ENCODE measurements at places on chromosomes 13 and 19.
A peak's percentile ranks its signal among the peaks of the same experiment; 100 is the strongest.

DNA sequence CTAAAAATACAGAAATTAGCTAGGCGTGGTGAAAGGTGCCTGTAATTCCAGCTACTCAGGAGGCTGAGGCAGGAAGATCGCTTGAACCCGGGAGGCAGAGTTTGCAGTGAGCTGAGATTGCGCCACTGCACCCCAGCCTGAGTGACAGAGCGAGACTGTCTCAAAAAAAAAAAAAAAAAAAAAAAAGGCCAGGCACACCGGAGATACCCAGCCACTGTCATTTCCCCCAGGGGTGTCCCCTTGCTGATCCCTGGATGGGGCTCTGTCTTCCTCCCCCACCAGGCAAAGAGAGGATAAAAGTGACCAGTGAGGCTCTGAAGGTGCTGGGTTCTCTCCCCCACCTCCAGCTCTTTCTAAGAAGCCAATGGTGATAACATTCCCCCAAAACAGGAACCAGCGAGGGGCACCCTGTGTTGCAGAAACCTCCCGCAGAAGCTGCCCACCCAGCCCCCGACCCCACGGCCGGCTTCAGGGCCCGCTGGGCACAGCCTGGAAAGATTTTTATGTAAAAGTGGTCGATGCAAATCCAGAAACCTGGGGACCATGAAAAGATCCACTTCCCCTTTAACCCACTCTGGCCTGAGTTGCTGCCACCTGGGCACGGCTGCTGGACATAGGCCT lies 61.4 kb upstream of the KLF2 start:
- DNase-seq, result no peak

GRCh38 chr19:48645620-48646000 lies 377 bp downstream of the CA11 start:
- no peak for DNase-seq

DNA sequence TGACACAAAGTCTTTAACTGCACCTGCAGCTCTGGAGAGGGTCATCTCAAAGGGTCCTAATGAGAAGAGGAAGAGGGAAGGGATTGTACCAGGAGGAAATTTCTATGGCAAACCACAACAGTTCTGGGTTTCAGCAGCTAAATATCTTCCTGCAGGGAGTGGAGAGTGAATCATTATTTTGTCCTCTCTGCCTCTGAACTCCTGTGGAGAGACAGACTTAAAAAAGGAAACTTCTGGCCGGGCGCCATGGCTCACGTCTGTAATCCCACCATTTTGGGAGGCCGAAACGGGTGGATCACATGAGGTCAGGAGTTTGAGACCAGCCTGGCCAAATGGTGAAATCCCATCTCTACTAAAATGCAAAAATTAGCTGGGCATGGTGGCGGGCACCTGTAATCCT lies 16.9 kb upstream of the C1QTNF9 start:
- no peak for DNase-seq

- DNase-seq, result no peak
These were observed 7.9 kb upstream of the STK24 start for GRCh38 chr13:98584668-98585397.

DNA sequence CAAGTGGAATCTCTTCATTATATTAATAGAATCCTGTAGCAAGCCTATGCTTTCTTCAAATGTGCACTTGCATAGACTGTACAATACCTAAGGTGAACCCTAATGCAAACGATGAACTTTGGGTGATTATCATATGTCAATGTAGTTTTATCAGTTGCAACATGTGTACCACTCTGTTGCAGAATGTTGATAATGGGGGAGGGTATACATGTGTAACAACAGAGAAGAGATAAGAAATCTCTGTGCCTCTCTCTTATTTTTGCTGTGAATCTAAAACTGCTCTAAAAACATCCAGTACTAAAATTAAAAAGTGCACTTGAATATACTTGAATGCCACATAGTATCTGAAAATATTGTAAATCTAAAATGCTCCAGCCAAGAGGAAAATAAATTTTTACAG lies 820.8 kb upstream of the MIR17HG start:
- DNase-seq, result no peak

DNA sequence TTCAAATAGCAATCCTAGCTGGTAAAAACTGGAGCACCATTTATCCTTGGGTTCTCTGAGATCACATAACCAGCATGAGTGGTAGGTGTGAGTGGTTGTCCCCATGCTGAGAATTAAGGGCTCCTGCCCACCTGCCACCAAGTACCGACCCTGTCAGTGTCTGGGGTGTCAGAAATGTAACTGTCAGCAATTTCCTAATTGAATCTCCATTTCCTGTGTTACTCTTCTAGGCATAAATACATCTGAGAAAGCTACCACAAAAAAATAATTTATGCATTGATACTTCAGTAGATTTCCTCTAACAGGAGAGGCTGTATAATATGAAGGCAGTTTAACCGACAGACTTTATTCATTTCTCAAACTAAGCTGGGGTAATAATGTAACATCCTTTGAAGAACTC lies 25.1 kb downstream of the CPB2 start:
- DNase-seq, result no peak

- peak; percentile 53 for DNase-seq
These were observed 11.5 kb upstream of the CCDC97 start for GRCh38 chr19:41298348-41298964.

DNA sequence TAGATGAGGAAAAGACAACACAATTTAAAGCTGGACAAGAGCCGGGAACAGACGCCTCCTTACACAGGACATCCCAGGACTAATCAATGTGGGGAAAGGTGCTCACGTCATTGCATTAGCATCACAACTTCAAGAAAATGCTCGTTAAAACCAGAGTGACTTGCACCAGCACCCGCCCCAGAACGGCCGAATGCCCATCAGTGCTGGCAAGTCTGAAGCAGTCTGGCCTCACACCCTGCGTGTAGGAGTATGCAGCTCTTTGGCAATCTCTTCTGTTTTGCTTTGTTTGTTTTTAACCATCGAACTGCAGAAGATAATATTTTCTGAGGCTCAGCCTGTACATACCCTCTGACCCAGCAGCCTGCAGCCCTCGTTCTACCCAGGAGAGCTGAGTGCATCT lies 44.8 kb upstream of the LDLR start:
- DNase-seq, result no peak

DNA sequence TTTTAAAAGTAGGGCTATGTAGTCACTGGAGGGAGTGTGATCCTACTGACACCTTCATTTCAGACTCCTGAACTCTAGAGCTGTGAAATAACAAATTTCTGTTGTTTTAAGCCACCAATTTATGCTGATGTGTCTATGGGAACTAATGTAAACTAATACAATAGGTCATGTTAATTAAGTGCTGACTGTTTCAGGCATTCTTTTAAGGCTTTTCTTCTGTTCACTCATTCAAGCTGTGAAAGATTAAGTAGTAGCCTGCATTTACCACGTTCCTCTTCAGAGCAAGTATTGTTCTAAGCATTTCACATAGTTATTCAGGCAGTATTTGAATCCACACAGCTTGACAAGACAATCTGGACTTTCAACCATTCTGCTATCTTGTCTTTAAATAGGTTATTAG lies 1135.0 kb downstream of the SLITRK1 start:
- no peak for DNase-seq

GRCh38 chr13:73935991-73936390 lies 198.2 kb downstream of the KLF12 start:
- DNase-seq, result no peak

GRCh38 chr19:55066107-55066709 lies 3.3 kb upstream of the RDH13 start:
- no peak for DNase-seq

- no peak for DNase-seq
These were observed 368.8 kb downstream of the SUCLA2 start for GRCh38 chr13:47632311-47632710.

- no peak for DNase-seq
These were observed 40.7 kb downstream of the PIN1 start for GRCh38 chr19:9875796-9876195.

DNA sequence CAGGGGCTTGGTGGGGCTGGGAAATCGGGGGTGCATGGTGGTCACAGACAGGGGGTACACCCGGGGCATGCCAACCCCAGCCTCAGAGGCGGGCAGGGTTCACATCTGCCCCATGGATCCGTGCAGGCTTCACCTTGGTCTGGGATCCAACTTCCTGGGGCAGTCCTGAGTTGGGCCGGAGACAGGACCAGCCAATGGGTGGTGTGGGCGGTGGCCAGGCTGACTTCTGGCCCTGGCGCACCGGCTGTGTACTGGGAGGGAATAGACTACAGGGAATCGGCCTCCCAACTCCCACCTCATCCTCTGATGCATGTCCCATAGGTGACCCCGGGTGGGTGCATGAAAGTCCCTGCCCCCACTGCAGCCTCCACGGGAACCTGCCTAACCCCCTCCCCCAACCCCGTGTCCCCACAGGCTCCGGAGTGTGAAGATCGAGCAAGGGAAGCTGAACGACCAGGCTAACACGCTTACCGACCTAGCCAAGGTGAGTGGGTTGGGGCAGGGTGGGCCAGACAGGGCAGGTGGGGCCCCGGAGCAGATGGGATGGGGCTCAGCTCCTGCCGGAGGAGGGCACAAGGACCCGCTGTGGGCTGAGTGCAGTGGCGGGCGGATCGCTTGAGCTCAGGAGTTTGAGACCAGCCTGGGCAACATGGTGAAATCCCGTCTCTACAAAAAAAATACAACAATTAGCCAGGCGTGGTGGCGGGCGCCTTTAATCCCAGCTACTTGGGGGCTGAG lies 14.7 kb upstream of the ARRDC2 start:
- DNase-seq, result no peak

DNA sequence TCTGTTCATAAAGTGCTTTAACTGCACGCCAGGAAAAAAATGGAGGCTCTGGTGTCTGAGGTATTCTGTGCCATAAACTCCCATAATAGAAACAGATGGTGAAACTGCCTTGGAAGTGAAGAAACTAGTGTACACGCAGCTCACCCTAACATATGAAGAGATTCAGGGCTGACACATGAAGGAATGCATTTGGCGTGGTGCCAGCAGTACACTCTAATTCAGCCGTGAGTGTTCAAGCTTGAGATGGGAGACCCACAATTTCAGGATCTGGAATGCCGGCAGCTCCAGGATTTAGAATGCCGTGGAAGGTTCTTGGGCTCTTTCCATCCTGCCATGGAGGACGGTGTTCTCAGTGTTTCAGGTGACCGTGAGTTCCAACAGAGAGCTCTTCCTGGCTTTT lies 478.4 kb downstream of the TSHZ3 start:
- no peak for DNase-seq

DNA sequence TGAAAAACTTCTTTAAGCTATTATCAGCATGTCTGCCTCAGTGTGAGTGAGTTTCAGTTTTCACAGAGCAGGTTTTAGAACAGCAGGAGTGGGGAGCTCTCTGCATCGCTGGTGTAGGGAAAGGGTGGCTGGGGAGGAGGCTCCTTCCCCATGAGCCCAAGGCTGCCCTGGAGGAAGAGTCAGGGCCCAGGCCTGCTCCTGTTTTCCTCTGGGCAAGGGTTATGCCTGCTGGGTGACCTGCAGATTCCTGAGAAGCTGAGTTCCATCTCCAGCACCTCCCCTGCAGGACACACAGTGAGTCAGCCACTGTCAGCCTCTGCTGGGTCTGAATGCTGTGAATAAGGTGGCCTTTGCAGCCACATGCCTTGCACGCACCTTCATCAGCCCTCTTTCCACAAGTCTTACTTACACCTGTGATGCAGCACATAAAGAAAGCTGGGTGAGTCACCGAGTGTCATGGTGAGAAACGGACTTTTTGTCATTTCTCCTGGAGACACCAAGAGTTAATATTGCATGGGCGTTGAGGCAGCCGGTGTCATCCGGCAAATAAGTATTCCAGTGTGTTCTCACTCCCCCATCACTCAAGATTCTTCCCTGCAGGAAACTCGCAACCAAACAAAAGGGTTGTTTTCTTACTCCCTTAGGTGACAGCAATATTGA lies 186.4 kb upstream of the KL start:
- DNase-seq, result no peak

DNA sequence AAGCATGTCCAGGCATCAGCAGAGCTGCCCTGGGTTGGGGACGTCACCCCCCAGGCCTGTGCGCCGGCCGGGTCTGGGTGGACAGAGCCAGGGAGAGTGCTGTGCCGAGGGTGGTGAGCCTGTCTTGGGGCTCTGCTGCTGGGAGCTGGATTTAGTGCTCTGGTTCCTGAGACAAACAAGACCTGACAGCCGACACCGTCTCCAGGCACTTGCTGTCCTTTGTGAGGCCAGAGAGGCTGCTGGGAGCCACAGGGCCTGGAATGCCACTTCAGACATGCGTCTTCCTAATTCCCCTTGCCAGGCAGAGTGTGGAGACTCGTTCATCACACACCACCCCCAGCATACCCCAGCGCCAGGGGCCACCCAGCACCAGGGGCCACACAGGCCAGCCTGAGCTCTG lies 165.8 kb downstream of the KDM4B start:
- no peak for DNase-seq

DNA sequence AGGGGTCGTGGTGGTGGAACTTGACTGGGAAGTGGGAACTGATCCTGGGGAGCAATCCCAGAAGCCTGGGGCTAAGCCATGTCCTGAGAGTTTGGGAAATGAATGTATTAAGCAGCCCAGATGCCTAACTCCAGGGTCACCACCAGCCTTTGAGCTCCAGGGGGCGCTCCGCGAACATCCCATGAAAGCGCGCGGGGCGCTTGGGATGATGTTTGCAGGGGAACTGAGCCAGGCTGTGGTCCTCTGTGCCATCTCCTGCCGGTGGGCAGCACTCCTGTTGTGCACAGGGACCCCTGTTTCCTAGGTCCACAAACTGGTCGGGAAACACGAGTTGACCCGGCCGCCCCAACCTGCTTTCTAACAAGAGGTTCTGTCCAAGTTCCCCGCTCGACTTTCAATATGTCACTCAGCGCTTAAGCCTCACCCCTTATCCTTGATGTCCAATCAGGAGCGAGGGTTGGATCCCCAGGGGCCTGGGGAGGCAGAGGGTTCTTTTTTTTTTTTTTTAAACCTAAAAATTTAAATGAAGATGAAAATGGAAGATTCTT lies 14.4 kb downstream of the LEUTX start:
- peak; percentile 52 for DNase-seq

DNA sequence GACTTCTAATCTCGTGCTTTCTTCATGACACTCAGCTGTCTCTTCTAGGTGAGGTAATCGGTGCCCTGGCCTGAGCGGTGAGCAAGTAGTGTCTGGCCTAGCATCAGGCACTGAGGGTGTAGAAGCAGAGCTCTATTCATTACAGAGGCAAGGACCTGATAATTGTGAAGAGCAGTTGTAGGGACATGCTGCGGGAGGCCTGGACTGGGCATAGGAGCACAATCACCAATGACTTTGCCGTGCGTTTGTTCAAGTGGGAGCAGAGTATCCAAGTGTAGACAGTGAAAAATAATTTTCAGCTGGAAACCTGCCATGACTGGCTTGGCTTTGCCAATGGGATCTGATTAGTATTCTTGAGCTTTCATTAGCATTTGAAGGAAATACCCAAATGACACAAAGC lies 32.1 kb upstream of the DCLK1 start:
- no peak for DNase-seq

DNA sequence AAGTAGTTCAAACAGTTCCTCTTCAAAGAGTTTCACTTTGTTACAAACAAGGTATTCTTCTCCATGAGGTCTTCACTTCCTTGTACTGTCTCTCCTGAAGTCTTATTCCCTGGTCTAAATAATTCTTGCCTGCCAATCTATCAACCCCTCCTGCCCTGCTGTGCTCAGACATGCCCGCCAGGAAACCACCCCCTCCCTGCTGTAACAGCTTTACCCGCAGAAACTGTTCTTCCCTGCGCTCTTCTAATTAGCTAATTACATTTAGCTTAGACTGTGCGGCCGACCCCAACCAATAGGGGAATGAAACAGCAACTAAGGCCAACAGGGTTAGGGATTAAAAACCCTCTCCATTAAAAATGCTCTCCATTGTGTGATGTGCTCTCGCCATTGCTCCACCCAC lies 46.7 kb downstream of the ZNF846 start:
- no peak for DNase-seq

All from effector memory CD4-positive, alpha-beta T cell (primary cell).